ENCODE measurements at places on chromosomes 7 and 10.
A peak's percentile ranks its signal among the peaks of the same experiment; 100 is the strongest.

DNA sequence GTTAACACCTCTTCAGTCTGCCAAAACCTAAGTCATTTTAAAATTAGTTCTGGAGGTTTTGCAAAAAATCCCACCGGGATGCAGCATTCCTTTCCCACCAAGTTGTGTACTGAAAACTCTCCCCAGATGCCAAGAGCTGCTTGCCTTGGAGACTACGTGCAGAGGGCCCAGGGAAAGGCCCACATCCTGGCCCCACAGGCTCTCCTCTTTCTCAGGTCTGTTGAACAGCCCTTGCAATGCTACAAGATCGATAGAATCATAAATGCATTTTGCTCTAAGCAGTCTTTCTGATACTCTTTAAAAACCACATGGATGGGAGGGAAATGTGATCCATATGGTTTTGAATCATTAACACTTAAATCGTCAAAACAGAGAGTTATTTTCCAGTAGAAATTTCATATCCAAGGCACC, 126.7 kb upstream of the ZMIZ1 start:
- no peak for DNase-seq

- no peak for DNase-seq
Measured at GRCh38 chr7:91062713-91063112, 201.5 kb upstream of the FZD1 start.

DNA sequence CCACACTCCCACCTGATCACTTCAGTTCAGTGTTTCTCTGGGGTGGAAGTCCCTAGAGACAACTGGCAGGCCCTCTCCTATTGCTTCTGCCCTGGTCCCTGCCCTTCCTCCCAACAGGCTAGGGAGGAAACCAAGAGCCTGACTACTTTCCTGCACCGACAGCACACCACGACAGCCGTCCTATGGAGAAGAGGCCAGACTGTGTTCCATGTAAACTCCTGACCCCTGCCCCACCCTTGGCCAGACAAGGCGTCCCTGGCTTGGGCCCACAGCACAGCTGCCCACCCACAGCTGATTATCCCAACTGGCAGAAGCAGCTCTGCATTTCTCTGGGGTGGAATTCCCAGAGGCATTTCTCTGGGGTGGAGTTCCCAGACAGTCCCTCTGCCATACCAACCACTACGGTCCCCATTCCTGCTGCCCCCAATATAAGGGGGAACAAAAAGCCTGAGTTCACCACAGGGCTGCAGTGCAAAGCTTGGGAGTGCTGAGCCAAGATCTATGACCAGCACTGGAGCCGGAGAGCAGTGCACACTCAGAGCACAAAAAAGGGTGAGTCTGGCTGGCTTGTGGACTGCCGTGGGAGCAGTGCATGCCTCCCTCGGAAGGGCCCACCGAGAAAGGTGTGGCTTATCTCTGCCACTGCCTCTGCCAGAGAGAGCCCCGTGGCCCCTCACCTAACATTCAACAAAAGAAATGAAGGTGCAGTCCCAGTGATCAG, 193.4 kb downstream of the HPSE2 start:
- DNase-seq: no peak

- no peak for DNase-seq
Measured at GRCh38 chr10:119736220-119736619, 10.4 kb downstream of the INPP5F start.

DNA sequence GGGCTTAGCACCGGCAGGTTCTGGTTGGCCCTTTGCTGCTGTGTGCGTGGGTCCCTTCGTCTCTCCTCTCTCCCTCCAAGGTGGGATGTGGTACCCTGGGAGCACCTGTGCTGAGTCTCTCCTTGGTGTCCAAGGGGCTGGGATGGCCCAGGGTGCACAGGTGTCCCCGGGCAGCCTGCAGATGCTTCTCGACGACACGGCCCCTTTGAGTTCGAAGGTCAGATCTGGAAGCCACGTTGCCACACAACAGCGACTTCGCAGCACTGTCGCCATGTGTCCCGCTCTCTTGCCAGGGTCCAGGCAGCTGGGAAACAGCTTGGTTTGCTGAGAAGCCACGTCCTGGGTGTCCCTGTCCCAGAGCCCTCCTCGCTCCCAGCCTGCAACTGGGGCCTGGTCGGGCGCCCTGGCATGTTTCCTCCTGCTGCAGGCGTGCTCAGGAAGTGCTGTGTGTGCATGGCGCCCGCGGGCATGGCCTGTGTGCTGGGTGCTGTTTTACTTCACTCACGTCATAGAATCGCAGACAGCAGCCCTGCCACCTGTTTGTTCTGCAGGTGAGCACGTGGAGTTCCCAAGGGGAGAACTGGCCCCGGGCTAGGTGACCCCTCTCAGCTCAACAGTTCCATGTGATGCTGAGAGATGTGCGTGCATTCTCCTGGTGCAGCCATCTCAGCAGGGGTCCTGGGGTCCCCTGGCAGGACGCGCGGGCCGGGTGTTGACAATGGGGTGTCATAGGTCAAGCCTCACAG, 70.9 kb downstream of the DNAJB6 start:
- no peak for DNase-seq

- DNase-seq: no peak
Measured at GRCh38 chr7:149036676-149037075, 8.4 kb upstream of the PDIA4 start.

DNA sequence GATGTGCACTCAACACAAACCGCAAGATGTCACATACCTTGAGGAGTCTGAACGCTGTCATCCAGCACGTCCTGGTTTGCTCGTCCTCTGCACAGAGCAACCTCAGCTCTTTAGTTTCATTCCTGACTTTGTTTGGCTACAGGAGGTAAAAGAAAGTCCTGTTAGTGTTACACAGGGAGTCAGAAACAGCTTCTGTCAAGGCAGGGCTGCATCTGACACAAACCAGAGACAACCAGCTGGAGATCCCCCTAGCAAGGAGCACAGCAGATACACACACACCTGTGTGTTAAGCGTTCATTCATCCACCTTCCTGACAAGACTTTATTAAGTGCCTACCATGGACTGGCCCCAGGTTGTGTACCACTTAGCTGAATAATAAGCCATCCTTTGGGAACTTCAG, 47.5 kb upstream of the DDC start:
- no peak for DNase-seq

GRCh38 chr7:81491573-81491972, 278.3 kb downstream of the HGF start:
- no peak for DNase-seq

DNA sequence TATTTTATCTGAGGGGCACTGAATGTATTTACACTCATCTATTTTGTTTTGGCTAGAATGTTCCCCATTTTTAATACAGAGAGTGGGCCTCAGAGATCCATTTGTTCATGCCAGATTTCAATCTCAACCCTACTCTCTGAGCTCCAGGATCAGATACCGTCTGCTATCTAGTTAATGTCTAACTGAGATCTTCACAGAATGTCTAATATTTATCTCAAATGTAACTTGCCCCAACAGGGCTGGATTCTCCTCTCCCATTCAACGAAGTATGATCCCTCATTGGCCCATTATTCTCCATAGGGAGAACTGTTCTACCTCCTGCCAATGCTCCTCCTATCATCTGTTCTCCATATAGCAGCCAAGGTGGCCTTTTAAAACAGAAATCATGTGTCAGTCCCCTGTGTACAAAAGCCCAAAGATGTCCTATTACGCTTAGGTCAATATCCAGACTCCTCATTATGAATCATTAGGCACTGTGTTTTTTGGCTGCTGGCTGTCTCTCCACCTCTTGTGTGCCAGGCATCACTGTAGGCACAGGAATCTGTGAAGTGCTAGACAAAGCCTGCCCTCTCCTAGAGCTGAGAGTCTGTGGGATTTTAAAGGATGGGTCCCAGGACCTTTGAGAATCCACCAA, 169.3 kb upstream of the AGK start:
- DNase-seq: no peak

GRCh38 chr10:101874252-101874651, 30.7 kb upstream of the KCNIP2 start:
- no peak for DNase-seq

DNA sequence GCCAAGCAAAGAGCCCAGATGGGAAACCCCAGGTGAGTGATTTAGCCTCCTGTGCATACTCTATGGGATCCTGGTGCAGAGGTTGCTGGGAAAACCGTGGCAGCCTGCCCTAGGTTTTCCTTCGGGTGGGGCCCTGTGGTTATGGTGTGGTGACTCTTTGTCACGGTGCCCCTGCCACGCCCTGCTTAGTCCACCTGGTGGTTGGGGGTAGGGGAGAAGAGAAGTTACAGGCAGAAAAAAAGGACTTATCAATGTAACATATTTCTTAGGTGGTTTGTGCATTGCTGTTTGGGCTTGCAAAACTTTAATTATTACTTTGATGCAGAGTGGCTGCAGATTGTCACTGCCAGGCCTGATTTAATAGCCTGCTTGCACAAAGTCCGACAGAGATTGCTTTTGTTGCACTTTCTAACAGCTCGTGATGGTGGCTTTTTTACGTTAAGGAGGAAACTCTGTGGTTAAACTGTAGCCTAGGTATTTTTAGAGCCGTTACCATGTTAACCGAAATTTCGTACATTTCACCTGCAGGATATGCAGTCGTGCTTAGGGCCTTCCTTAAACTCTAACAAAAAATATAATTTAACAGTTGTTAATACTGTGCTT, 197.4 kb downstream of the RNLS start:
- DNase-seq: no peak

- DNase-seq: no peak
Measured at GRCh38 chr7:40057292-40057691, 77.1 kb downstream of the MPLKIP start.

DNA sequence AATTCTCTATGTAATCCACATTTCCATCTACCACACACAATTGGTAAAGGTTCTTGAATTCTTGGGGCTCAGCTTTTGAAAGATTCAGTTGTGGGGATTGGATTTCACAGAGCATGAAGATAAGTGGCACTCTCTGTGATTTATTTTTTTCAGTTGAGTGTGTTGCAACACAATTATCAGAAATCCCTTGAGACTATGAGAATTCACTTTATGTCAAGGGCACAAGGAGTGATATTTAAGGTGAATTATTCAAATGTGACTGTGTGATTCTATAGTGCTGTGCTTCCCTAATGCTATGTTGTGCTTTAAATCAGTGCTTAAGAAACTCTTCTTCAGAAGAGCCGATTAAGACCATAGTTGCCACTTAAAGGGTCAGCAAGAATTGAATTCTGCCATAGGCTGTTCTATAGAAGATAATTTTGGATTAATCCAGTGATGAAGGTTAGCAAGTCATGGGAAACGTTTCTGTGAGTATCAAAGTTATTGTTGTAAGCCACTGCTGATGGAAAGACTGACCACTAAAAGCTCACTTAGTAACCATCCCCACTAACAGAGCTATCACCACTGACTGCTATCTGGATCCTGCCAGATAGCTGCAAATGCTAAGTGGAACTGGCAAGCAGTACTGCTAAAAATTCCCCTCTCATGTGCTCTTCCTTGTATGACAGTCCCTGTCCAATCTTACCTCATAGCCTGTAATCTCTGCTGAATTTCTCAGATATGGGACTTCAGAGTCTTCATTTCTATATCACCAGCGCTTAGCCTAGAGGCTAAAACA, 134.0 kb upstream of the SEMA3D start:
- no peak for DNase-seq

DNA sequence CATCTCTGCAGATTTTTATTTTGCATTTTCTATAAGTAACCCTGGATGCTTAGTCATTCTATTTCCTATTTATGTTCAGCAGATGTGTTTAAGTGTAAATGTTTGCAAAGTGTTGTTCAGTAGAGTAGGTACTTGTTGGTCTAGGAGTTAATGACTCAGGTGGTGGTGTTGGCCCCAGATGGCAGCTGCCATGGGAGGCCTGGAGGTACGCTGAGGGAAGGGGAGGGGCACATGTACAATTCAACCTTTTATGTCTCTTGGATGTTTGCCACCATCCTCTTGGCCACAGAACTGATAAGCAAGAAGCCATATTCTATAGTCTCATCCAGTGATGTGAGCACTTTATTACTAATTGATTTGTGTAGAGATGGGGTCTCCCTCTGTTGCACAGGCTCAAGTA, 68.1 kb upstream of the SLC39A12 start:
- no peak for DNase-seq

DNA sequence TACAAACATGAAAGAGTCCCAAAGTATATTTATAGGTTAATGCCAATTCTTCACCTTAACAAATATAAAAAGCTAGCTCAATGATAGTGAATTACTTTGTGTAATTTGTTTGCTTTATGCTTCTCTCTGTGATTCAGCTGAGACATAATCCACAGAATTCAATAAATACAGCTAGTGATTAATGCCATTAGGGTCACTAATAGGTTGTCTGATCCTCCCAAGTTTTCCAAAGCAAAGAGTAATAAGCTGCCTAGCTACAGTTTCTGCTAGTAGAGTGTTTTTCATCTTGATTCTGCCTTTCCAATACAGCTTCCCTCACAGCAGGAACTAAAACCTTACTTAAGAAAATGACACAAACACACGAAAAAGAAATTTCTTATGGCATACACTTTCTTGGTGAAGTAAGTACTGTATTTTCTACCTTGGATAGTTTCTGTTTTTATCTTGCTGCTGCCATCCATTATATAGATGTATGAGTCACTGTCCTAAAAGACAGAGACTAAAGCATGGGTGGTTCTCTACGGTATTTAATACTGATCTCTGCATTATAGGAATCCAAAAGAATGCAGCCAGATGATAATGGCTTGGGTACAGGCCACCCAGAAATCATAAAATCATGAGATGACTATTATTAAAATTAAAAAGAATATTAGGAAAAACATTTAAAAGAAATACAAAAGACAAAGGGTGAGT, 170.0 kb downstream of the TPK1 start:
- DNase-seq: no peak

- peak; percentile 88 for DNase-seq
Measured at GRCh38 chr10:44056206-44056605, 328.7 kb downstream of the CXCL12 start.

GRCh38 chr7:137873979-137874777, 27.4 kb upstream of the DGKI start:
- no peak for DNase-seq

- DNase-seq: no peak
Measured at GRCh38 chr10:99681553-99681952, 22.2 kb downstream of the ENTPD7 start.

- no peak for DNase-seq
Measured at GRCh38 chr7:105473163-105473562, 48.9 kb downstream of the PUS7 start.

DNA sequence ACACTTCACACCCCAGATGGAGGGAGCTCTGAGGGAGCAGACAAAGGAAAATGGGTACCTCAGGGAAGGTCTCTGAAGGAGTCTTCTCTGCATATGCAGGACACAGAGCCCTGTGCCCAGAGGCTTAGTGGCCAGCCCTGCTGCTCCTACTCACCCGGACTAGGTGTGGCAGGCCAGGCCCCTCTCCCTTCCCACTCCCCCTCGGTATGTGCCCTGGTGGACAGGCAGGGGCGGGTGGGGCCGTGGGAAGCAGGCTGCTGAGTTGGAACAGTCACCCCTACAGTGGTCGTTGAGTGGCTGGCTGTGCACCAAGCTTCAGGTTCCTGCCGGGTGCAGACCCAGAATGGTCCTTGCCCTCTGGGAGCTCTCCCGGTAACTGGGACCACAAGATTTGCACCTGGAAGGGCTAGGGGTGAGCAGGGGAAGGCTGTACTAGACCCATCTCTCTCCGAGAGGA, 68.6 kb downstream of the ZMIZ1 start:
- no peak for DNase-seq
